Fibroblast of villous mesenchyme (primary cell): ENCODE measurements at places on chromosomes 2 and 18. TPM values are rescaled to one million over a fixed set of nuclear protein-coding genes. Genes with fewer than 3 reads are reported as not detected.

Gene CTNNA2
- total RNA-seq: not detected in 2 replicates

Gene PIEZO2
- 1.7 and 4.5 TPM in 2 replicates for total RNA-seq

Gene RESP18
- not detected in 2 replicates for total RNA-seq

Gene HOXD12
- total RNA-seq: not detected in 2 replicates

Gene NCKAP5
- total RNA-seq: 28.7 and 47.9 TPM in 2 replicates

Gene SAG
- total RNA-seq: not detected in 2 replicates

Gene ANKZF1
- total RNA-seq: 22.0 and 22.9 TPM in 2 replicates

Gene ALPP
- total RNA-seq: not detected in 2 replicates
